ENCODE measurements at places on chromosomes 6 and 20.

- DNase-seq: no peak
Observed at GRCh38 chr20:51802170-51802751, at the start of gene SALL4. Gene SALL4 (minus strand): TSS chr20:51802521. CDS start chr20:51802408, 113 bp downstream.

DNA sequence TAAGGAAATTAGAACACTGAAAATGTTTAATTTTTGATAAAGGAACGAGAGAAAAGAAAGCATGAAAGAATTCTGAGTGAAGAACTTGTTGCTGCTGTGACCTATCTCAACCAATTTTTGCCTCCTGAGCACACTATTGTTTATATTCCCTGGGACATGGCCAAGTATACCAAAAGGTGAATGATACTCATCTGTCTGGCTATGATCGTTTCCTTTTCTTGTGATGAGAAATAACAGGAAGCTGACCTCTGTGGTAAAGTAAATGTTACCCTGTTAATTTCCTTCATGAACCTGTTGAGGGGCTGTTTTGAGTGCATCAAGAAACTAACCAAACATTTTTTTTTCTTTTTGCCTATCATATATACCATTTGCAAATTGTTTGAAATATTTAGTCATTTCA lies 69.1 kb downstream of the FIG4 start:
- DNase-seq: no peak

GRCh38 chr6:3697609-3698008 lies 53.9 kb downstream of the PXDC1 start:
- no peak for DNase-seq

DNA sequence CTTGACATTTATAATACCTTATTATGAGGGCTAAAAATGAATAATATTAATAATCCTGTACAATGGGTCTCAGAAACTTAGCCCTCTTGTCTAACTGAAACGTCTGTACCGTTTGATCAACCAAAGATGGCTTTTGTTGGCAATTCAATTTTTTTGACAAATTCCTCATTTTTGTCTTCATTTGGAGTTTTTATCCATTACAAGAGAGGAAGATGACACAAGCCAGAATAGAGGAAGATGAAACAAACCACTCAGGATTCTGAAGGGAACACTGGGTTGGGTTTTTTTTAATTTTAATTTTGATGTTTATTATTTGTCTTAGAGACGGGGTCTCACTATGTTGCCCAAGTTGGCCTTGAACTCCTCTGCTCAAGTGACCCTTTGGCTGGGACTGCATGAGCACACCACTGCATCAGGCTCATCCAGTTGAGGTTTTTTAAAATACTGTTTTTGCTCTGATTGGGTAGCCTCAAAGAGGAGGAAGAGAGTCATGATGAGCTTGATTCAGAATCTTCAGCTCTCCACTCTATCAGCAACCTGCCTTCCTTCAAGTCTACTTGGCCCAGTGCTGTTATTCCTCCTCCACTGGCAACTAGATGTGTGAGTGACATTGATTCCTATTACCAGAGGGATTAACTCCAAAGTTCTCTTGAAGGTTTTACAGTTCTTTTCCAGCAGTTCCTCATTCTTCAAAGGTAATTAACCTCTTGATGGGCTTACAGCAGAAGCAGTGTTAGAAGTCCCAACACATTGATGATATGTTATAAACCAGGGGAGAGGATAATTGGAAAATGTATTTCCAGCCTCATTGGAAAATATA lies 71.3 kb downstream of the ATXN1 start:
- DNase-seq: no peak

DNA sequence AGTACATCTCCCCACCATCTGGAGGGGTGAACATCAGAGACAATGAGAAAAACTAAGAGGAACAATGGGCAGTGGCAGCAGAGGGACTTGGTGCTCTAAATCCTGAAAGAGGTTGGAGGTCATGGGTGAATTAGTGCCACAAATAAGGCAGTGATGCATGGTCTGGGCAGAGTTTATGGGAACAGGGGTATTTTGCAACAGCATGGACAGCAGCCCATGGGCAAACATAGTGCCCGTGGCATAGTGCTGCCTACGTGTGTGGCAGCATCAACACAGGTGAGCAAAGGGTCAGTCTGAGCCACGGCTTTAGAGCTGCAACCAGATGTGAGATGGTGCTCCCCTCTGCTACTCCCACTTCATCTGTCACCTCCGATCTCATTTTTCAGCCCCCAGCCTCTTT lies 459.1 kb upstream of the CITED2 start:
- DNase-seq: no peak

- DNase-seq: no peak
Observed at GRCh38 chr6:137025786-137026730, 18.7 kb downstream of the IL20RA start.

DNA sequence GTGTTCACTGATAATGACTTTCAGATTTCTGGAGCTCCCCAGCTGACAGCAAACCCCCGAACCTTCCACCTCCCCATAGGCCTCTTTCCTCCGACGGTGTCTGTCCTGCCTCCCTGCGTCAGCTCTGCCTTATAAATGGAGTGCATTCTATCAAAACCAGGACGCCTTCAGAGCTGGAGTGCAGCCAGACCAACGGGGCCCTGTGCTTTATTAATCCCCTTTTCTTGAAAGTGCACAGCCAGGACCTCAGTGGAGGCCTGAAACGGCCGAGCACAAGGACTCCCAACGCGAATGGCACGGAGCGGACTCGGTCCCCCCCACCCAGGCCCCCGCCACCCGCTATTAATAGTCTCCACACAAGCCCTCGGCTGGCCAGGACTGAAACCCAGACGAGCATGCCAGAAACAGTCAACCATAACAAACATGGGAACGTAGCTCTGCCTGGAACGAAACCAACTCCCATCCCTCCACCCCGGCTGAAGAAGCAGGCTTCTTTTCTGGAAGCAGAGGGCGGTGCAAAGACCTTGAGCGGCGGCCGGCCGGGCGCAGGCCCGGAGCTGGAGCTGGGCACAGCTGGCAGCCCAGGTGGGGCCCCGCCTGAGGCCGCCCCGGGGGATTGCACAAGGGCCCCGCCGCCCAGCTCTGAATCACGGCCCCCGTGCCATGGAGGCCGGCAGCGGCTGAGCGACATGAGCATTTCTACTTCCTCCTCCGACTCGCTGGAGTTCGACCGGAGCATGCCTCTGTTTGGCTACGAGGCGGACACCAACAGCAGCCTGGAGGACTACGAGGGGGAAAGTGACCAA lies 42.3 kb upstream of the NAA20 start:
- DNase-seq: no peak

- DNase-seq: no peak
Observed at GRCh38 chr6:55011034-55011433, 163.3 kb upstream of the HCRTR2 start.

GRCh38 chr20:3565851-3566250 lies 95.0 kb downstream of the ATRN start:
- no peak for DNase-seq

- DNase-seq: no peak
Observed at GRCh38 chr6:53828215-53828614, 33.4 kb downstream of the LRRC1 start.

- DNase-seq: no peak
Observed at GRCh38 chr20:23586735-23587525, 18.6 kb upstream of the CST9L start.

- no peak for DNase-seq
Observed at GRCh38 chr20:51656726-51657260, 111.4 kb downstream of the ATP9A start.

GRCh38 chr6:101776919-101777350 lies 383.4 kb downstream of the GRIK2 start:
- no peak for DNase-seq

- no peak for DNase-seq
Observed at GRCh38 chr6:100065348-100065747, 71.3 kb upstream of the MCHR2 start.

DNA sequence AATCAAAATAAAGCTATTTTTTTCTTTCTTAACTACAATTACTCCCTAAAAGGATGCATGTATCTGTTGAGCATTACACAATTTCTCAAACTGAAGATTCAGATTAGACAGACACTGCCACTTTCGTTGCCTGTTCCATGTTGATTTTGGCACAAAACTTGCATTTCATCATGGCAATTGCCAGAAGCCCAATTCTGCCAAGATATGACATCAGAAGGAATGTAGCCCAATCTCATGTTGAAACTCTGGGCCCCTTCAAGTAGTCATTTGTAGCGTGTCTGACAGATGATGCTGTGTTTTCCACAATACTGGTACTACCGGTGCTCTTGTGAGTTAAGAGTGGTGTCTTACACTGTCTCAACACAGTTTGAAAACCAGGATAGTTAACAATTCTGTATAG lies 705.4 kb downstream of the PTPRT start:
- no peak for DNase-seq

DNA sequence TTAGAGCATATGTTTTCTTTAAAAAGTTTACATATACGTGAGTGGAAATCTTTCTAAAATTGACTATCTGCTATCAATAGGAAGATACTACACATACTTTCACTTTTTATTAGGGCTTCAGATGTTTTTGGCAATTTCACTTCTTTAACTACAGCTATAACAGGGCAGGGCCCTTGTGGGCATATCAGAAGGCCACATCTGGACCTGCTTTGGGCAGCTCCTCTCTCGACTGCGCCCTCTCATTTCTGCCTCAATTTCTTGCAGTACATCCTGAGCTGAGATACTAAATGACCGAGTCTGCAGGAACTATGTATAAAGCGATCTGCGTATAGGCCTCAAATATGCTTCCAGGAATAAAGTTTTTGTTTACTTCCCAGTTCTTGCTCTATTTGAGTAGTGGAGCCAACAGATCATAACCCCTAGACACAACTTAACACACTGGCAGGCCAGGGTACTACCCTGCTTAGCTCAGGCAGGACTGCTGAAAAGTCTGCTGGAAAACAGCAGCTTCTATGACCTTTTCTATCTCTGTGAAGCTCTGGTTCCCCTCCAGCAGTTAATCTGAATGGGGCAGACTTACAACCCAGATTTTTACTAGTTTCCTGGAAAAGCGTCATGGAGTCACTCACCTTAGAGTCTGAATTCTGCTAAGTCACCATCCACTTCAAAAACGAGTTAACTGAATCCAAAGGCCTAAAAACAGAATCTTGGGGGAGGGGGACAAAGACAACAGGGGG lies 12.7 kb downstream of the GCLC start:
- no peak for DNase-seq

DNA sequence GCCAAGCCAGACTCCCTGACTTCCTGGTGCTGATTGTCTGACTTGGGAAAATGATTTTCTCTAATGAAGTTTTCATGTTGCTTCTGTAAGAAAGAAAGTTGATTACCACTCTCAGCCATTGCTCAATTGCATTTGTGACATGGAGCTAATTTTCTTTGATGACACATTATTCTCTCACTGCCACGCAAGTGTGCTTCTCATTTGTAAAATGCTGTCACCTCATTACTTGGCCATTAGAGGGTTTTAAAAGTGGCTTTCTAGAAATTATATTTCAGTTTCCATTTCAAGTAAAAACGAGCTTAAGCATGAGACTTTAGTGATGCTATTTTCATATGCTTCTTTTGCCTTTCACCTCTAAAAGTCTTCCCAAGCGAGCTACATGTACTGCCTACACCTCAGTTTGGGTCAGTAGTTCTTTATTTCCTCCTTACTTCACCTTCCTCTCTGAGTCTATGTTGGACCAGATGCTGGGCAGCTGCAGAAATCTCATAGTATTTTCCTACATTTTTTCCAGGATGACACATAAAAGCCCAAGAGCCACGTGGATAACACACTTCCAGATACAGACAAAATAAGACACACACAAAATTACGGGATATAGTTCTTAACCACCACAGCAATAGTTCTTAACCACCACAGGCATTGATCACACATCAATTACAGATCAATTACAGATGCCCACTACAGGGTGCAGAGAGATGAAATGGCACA lies 6.3 kb upstream of the FAM210B start:
- no peak for DNase-seq

DNA sequence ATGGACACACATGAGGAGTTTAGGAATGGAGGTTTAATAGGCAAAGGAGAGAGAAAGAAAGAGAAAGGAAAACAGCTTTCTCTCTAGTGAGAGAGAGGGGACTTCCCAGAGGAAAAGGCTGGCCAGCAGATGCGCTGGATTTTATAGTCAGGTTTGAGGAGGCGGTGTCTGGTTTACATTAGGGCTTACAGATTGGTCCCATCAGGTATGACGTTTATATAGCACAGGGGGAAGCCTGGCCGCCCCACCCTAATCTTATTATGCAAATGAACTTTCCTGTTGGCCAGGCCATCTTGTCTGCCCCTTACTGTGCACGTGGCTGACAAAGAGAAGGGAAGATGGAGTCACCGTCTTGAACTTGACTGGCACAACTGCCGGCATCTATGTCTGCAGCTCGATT lies 86.6 kb upstream of the QKI start:
- no peak for DNase-seq

GRCh38 chr6:109456111-109456583 lies 575 bp upstream of the MICAL1 start:
- DNase-seq: no peak

DNA sequence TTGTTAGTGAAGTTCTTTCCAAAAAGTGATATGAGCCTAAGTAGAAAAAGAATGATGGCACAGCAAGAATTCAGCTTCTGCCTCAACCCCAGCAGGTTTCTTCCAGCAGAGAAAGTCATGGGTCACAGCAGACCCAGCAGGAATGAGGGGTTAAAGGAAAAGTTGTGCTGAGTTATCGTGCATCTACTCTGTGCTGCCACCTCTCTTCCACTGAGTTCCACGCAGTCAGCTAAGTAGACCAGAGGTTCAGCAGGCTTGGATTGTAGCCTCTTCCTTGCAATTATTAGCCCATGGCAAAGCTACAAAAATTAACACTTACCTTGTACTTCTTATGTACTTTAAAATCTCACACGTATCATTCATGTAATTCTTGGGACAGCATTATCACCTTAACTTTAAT lies 510.8 kb downstream of the PTPRT start:
- no peak for DNase-seq

- peak; percentile 77 for DNase-seq
Observed at GRCh38 chr20:62143081-62143956, at the start of the genes PSMA7 and SS18L1. Gene PSMA7 (minus strand): TSS chr20:62143394. CDS start chr20:62143303, 91 bp downstream. Gene SS18L1 (plus strand): TSS chr20:62143769. CDS start chr20:62143821, 52 bp downstream.

DNA sequence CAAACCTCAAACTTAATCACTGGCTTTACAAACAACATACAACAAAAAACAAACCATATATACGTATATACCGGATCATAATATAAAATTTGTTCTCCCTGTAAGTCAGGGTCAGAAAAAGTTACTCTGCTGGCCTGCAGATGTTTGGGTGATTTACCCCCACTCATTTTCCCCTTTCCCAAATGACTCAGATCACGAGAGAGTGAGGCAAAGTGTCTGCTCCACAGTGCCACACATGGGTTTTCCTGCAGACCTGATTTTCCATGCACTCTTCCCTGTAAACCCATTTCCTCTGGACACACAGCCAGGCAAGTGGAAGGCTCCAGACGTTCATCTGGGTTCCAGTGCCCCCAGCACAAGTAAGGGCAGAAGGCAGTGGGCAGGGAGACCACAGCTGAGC lies 23.5 kb downstream of the GFOD1 start:
- no peak for DNase-seq
